ENCODE measurements at places on chromosomes 5 and 9.

- no peak for DNase-seq
These were observed 13.8 kb upstream of the STC2 start for GRCh38 chr5:173341961-173342430.

- no peak for DNase-seq
These were observed 33.6 kb upstream of the IER5L start for GRCh38 chr9:129211686-129212085.

GRCh38 chr9:1273859-1274258 lies 223.7 kb downstream of the DMRT2 start:
- peak; percentile 2 for DNase-seq

DNA sequence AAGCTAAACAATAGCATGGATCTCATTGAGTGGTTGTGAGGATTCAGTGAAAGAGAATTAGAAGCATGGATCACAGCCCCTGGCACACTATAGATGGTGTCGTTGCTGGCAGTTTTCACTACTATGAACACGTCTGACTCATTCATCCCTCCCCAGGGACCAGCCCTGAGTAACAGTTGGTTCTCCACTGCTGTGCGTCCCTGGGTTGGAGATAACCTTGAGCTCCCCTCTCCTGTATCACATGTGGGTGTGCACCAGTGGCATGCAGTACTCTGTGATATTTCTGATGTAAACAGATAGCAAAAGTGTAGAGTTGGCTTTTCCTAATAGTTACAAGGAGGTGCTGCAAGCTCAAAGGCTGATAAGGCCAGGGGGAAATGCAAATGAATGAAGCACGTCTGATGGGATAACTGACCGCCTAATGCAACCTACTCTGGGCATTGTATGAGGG lies 8.8 kb upstream of the LCP2 start:
- DNase-seq, result peak; percentile 87

- no peak for DNase-seq
These were observed 85.4 kb upstream of the EQTN start for GRCh38 chr9:27382308-27382707.

GRCh38 chr9:114266969-114267368 lies 55.9 kb upstream of the ORM1 start:
- peak; percentile 68 for DNase-seq

DNA sequence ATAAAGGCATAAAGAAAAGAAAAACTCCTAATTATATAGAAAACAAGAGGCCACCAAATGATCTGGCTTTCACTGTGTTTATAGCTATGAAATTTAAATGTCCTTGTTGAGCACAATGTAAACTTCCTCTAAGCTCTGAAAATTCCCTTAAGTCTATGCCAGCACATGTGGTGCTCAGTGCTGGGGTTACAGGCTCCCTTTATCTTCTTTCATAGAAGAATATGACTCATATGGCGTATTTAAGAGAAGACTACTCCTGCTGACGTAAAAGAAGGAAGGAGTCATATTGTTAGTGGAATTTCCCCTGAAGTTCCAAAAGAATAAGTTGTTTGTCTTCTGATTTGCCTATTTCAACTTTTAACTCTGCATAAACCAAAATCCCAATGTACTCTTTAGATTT lies 30.4 kb downstream of the RNF145 start:
- DNase-seq, result peak; percentile 95

- peak; percentile 28 for DNase-seq
These were observed 88.5 kb upstream of the TXNDC8 start for GRCh38 chr9:110426052-110426709.

DNA sequence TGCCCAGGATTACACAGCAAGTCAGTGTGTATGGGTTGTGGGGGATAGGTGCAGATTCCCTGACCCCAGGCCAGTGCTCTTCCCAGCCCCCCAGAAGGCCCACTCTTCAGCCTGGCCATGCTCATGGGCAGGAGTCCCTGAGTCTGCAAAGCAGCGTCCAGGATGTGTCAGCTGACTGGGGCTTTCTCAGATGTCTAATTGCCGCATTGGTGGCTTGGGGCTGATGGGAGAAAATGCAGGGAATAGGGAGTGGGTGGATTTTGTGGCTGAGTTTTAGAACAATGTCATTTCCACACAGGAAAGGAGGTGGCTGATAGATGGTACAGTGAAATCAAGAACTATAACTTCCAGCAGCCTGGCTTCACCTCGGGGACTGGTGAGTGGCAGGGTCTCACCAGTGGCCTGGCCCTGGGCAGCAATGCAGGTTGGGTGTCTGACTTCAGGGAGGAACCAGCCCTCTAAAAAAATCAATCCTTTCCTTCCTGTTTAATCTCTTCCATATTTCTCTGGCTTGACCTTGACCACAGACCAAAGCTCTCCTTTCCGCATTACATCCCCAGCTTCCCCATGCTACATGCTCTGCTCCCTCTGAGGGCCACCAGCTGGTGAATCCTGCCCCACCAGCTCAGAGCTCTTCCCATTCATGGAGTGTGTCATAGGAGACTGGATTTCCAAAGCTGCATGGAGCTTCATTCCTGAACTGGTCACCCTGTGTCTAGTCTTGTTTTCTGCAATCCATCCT lies 14.2 kb downstream of the GLIPR2 start:
- DNase-seq, result peak; percentile 43

- peak; percentile 3 for DNase-seq
These were observed 53.7 kb downstream of the TMOD1 start for GRCh38 chr9:97555164-97555563.
